Cerebellar nuclear complex (tissue), 1 donor: ENCODE measurements at places on chromosomes 16 and 17.

GRCh38 chr17:64103391-64104364, 26.3 kb downstream of the ERN1 start:
- no peak for DNase-seq

DNA sequence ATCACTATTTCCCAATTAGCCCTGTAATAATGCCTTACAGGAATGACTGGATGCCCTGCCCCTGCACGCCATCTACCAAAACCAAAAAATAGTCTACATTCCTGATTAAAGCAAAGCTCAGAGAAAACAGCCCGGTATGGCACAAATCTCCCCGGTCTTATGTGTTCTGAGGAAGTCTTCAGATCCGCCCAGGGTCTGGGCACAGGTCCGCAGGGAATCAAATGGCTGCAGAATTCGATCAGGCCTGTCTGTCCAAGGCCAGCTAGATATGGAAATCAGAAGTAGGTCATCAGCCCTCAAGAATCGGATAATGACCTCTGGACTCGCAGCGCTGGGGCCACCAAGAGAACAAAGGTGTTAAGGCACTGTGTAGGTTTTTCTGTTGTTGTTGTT, 171.0 kb downstream of the ZFHX3 start:
- DNase-seq: no peak

DNA sequence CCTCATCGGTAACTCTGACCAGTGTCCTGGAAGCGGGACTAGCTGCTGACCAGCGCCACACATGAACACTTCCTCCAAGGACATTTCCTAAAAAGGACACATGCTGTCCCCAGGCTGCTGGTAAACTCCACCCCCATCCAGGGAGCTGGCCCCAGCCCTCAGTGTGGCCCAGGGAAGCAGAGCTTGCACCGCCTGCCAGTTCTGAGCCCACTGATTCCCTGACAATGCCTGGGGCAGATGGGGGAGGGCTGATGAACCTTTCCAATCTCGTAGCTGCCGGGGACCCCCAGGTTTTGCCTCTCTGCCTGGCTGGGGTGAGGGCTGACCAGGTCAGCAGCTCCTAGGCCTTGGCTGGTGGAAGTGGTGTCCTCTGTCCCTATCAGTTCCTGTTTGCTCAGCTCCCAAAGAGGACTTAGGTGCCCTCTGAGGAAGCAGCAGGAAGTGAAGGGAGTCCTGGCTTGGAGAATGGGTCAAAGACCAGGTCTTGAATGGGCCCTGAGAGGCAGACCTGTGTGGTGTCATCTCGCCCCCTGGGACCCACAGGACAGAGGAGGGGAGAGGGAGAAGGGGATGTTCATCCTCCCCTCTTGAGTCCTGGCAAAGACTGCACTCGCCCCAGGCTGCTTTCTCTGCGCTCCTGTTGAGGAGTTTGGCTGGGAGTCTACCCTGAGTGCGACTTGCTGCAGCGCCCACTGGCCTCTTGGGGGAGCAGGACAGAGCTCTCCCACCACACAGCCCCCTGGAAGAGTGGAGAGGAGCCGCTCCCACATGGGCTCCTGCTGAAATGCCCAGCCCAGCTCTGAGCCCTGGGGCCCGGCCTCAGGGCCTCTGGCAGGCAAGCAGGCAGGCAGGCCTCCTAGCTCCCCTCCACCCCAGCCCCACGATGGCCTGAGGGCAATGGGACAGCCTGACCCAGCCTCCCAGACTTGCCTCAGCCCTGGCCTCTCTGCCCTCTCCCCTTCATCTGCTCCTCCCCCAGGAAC, 16.8 kb downstream of the PDK2 start:
- peak; percentile 73 for DNase-seq

- DNase-seq: no peak
Observed at GRCh38 chr17:40564883-40565768, at the start of gene CCR7. Gene CCR7, minus strand, starts transcription at chr17:40565472. Its CDS starts 63 bp downstream, at chr17:40565409.

GRCh38 chr16:77859493-77860232, 71.3 kb downstream of the VAT1L start:
- no peak for DNase-seq

DNA sequence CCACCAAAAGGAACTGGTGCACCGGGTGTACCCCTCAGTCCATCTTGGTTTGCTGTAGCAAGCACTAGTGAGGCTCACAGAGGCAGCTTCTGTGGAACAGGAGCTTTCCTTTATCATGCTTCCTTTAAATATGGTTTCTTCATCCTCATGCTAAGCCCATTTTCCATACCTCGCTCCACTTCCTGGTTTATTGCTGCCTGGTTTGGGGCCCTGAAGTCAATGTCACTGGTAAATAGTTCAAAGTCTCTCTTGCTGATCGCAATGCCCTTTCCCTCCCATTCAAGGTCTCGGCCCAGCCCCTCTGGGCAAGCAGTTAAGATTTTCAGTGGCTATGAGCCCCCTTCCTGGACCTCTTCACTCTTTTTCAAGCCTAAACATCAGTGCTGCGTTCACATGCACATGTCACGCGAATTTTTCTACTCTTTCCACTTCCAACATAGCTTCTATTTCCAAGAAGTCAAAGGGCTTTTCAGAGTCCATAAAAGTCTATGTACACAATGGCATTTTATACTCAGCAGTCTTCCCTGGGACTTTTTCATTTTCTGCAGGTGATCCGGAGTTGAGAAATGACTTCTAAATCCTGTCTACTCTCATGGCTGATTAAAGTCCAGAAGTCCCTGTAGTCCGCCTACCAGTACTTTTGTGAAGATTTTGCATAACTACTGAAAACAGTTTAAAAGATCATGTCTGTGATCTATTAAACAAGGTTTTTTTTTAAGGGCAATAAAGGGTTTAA, 323.8 kb upstream of the ZFHX3 start:
- DNase-seq: no peak

DNA sequence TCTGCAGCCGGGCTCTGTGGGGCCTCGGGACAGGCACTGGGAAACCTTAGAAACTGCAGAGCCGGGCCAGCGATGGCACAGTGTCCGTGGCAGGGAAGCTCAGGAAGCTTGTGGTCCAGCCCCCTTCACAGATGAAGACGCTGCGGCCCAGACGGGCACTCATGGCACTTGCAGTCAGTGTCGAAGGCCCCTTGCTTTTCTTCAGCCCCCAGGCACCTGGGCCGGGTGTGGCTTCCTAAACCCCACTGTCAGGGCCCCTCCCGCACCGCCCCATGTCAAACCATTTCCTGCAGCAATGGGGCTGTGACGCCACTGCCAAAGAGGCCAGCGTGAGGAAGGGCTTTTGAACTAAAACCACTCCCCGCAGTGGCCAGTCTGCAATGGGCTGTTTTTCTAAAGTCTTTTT, 164.0 kb downstream of the LAT start:
- DNase-seq: no peak

- no peak for DNase-seq
Observed at GRCh38 chr17:6496116-6496481, 51.8 kb downstream of the PIMREG start.

GRCh38 chr17:43710101-43710500, 48.4 kb upstream of the MEOX1 start:
- DNase-seq: no peak

- DNase-seq: no peak
Observed at GRCh38 chr16:88063211-88063773, 112.1 kb downstream of the BANP start.

DNA sequence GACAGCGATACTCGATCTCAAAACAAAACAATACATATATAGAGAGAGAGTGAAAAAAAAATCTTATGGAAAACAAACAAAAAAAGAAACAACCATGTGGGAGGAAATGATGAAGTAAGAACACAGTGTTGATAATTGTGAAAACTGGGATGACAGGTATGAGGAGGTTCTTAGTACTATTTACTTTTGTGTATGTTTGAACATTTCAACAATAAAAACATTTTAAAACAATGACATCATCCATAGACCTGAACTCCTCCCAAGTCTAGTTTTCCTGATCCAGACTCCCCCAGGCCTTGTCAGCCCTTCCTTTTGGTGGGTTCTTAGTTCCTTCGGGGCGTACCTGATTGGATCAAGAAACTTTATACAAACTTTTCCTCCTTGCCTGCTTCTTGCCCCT, 51.7 kb downstream of the CCDC42 start:
- no peak for DNase-seq

- DNase-seq: no peak
Observed at GRCh38 chr16:55567382-55567781, 898 bp downstream of the CAPNS2 start.

- DNase-seq: no peak
Observed at GRCh38 chr17:80068301-80069222, 32.1 kb downstream of the CCDC40 start.

- no peak for DNase-seq
Observed at GRCh38 chr16:1533443-1533951, at the start of gene TMEM204. Gene TMEM204, plus strand, starts transcription at chr16:1533666. Its CDS starts 610 bp downstream, at chr16:1534276.

DNA sequence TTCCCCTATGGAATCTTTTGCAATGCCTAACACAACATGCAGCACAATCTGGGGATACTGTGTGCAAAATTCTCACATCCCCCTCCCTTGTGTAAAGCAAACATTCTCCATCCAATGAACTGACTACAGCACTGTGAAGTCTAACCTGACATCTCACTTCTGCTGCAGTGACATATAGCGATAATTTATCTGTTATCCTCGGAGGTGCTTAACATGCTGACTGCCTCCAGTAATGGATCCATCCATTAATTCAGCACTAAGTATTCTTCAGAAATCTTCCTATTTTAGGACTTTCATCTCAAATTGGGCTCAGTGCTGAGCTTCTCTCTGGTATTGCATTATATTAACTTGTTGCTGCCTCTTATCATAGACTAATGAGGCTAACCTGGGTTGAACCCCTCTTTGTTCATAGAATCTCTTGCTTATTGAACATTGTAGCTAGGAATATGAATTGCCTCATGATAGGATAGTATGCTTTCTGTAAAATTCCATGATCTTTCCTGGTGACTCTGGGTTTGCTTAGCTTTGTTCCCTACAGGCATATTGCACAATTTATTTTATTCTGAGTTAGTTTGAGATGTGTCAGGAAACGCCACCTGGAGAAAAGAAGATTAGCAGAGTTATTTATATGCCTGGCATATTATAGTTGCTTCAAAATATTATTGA, 187.9 kb downstream of the CNTNAP4 start:
- DNase-seq: no peak

GRCh38 chr16:31364421-31364820, 9.4 kb downstream of the ITGAX start:
- DNase-seq: no peak

GRCh38 chr16:81164481-81164880, 68.3 kb upstream of the GCSH start:
- no peak for DNase-seq

DNA sequence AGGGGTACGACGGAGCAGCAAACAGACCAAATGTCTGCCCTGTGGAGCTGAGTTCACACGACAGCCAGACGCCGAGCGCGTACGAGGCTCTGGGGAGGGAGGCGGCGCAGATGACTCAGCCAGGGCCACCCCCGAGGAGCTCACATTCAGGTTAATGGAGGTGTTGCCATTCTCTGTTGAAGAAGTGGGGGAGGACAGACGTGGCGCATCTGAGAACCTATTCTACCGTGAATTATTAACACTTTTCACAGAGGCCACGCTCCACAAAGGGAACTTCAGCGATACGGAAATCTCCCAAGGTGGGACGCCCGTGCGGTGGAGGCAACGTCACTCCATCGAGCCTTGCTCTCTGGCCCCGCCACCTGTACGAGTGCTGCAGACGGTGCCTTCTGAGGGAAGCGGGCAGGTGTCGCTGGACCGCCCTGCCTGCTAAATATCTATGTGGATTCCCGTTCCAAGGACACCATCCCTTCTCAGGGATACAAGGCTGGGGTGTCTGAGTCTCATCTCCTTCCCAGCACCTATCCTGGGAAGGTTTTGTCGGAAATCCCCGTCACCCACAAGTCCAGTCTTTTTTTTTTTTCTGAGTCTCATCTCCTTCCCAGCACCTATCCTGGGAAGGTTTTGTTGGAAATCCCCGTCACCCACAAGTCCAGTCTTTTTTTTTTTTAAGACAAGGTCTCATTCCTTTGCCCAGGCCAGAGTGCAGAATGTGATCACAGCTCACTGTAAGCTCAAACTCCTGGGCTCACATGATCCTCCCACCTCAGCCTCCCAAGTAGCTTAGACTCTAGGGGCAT, 19.0 kb downstream of the ABR start:
- DNase-seq: no peak

- DNase-seq: no peak
Observed at GRCh38 chr16:71966932-71967331, 33.3 kb downstream of the PKD1L3 start.

GRCh38 chr17:64599187-64599676, 62.9 kb downstream of the SMURF2 start:
- no peak for DNase-seq

- DNase-seq: no peak
Observed at GRCh38 chr17:75810216-75810615, 25.6 kb downstream of the UNK start.
